ENCODE measurements at places on chromosomes 3 and 15.

- DNase-seq = no peak
Observed at GRCh38 chr3:12370758-12371157, 81.9 kb downstream of the PPARG start.

- DNase-seq = no peak
Observed at GRCh38 chr3:127260826-127261555, 26.9 kb downstream of the PRR20G start.

DNA sequence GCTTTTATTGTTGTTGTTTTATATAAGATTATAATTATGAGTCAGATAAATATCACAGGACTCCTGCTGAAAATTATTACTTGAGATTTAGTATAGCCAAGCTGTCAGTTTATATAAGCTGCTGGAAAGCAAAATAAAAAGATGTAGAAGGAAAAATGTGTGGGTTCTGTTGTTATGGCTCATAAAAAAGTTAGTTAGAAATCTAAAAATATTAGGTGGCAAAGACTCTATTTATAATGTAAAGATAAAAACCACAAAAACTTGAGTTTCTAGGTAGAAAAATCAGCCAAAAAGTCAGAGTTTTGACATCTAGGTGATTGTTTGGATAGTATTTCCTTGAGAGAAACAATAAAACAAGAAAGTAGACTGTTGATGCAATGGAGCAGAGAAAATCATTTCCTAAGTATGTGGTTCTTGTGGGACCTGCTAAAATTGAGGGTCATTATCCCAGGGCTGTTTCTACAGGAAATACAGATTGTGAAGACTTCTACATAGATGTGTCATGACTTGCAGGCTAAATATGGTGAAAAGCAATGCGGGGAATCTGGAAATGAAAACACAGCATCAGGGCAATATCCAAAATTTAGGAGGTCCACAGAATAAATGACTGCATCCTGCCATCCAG, 1109.6 kb upstream of the CADM2 start:
- no peak for DNase-seq

DNA sequence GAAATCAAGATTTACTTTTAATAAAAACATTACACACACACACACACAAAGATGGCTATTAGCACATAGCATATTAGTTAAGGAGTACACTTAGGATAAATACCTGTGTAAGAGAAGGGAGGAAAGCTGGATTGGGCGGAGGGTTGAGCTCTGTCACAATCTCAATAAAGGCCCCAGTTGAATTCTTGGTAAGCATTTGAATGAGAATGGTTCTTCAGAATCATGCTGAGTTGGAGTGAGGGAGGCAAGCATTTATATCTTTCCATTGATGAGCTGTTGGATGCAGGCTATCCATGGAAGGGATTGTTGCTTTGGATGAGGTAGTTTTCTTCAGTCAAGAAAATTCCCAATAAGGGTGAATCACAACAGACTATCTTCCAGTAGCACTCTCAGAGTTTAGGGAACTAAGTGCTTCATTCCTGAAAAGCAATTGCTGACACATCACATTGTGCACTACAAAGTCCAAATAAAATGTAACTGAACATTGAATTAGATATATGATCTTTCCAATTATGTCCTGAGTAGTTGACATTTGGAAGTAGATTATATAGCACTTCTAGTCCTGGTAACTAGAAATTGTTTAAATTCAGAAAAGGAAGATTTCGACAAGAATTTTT, 95.7 kb downstream of the SUCNR1 start:
- no peak for DNase-seq

DNA sequence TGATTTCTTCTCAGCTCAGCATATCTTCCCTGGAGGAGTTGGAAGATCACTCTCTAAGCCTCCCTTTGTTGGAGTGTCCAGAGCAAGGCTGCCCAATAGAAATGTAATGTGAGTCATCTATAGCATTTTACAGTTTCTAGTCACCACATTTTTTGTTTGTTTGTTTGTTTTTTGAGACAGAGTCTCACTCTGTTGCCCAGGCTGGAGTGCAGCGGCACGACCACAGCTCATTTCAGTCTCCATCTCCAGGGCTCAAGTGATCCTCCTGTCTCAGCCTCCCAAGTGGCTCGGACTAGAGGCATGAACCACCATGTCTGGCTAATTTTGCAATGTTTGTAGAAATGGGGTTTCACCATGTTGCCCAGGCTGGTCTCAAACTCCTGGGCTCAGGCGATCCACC, 21.3 kb downstream of the KLHL6 start:
- DNase-seq = no peak

DNA sequence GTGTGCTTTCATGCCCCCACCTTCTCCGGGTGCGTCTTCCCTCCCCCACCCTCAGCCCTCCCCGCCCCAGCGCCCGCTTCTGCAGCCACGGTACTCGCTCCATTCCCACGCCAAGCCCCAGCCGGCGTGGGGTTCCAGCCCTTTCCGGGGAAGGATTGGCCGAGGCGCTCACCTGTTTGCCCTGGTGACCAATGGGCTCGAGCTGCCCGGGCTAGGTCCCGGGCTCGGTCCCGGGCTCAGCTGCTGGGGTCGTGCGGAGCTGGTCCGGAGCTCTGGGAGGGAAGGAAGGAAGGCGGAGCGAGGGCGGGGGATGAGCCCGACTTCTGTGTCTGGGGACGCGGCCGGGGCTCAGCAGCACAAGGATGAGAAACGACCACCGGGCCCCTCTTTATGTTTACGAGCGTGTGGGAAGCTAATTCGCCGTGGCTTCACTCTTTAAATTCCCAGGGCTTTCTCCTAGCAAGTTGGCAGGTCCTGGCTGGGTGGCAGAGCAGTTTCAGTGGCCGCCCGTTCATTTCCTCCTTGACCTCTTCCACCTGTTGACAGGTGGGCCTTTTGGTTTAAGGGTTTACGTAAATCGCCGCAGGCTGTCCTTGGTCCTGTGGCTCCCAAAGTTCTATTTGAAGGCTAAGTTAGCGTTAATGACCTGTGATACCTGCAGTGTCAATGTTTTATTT, at the start of gene IGSF10:
Gene IGSF10, minus strand, starts transcription at position 288 of the 677 bp plus-strand sequence. CDS start 2,352 bp downstream, outside the sequence.
- peak; percentile 49 for DNase-seq

GRCh38 chr15:63340878-63341277, 40.8 kb downstream of the CA12 start:
- no peak for DNase-seq

Measured in lung (tissue), 17 donors.